ENCODE measurements at places on chromosomes 13 and 19.

DNA sequence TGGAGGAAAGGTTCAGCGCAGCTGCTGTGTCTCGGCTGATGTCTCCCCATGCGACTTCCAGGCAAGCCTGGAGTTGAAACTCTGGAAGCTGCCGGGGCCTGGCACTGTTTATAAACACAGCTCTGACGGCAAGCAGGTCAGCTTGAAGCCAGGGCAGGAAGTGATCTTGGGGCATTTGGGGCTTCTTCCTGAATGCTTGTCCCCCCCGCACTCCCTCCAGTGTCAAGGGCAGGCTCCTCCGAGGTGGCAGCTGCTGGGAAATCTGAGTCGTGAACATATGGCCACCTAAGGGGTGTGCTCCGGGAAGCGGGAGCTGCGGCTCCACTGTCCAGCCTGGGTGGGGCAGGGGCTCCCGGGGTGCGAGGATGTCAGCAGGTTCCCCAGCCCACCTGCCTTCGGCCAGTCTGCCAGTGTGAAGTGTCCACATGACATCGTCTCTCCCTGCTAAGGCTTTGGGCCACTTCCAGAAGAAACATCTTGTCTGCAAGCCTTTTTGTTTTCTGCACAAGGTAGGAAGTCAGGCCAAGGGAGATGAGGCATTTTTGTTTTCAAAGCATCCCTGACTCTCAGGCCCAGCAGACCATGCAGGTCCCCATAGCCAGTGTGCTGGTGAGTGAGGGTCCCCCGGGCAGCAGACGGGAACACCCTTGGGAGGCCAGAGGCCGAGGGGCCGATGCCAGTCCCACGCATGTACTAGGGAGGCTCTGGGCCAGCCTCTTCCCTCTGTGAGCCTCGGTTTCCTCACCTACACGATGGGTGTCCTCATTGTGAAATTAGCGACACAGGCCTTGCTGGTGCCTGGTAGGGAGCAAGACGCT lies 2.7 kb downstream of the PIAS4 start:
- no peak for DNase-seq

- no peak for DNase-seq
Observed at GRCh38 chr13:98690348-98691022, 62.0 kb downstream of the SLC15A1 start.

DNA sequence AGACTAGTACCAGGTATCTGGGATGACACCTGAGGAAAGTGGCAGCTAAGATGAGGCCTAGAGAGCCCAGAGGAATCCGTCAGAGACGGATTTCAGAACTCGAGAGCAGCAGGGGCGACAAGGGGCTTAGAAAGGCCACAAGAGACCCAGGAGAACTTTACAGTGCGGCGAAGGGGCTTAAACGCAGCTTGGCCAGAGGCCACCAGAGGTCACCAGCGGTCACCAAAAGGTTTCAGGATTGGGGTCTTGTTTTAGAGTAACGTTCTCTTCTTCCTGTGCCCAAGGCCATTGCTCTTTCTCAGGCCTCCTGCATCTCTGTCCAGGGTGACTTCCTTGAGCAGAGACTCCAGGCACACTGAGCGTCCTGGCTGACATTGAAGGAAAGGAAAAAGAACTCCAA lies 2.2 kb downstream of the ZSCAN22 start:
- DNase-seq = no peak

- DNase-seq = no peak
Observed at GRCh38 chr13:35164324-35164932, 222.4 kb downstream of the NBEA start.

GRCh38 chr13:113456116-113456702 lies 2.9 kb upstream of the ADPRHL1 start:
- no peak for DNase-seq

DNA sequence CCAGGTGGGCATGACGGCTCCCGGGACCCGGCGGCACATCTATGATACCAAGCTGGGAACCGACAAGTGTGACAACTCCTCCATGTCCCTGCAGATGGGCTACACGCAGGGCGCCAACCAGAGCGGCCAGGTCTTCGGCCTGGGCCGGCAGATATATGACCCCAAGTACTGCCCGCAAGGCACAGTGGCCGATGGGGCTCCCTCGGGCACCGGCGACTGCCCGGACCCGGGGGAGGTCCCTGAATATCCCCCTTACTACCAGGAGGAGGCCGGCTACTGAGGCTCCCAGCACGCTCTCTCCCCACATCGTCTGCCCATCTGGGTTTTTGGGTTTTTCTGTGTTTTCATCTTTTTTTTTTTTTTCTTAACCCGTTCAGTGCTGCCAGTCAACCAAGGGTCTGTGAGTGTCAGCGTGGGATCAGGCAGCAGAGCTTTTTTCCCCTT lies 2.3 kb upstream of the ABCA7 start:
- no peak for DNase-seq

DNA sequence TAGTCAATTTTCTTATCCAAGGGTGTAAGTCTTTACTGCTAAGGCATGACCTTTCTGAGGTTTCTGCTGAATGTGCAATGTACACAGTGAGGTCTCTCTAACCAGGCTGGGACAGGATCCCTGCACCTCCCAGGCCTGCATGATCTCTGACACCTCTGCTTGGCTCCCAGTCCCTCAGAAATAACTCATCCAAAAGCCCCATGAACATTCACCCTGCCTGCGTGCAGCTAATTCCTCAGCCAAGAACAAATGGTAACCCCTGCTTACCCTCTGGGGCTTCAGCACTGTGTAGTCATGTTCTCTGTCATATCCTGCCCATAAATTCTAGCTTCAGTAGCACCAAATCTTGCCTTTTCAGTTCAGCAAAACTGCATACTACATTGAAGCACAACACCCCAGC lies 1146.3 kb upstream of the MIR17HG start:
- no peak for DNase-seq

GRCh38 chr13:94546061-94546839 lies 49.7 kb downstream of the TGDS start:
- no peak for DNase-seq

DNA sequence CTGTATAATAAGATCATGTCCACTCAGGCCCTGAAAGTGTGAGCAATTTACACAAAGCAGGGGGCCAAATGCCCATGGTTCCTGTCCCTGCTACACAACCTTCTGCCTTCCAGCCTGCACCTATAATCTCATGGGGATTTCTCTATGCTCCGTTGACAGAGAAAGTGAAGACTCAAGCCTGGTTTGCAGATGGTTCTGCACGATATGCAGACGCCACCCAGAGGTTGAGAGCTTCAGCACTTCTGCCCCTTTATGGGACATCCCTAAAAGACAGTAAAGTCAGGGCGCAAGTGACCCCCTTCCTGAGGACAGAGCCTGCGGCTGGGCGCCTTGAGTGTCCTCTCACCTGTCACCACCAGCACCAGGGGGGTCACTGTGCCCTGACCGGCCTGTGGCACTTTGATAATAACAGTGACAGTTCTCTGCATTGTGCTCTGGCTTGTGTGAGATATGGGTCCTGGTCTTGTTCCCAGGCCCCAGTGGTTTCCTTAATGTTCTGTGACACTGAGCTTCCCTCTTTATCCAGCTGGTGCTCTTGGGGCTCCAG lies 15.1 kb downstream of the LILRA5 start:
- no peak for DNase-seq

DNA sequence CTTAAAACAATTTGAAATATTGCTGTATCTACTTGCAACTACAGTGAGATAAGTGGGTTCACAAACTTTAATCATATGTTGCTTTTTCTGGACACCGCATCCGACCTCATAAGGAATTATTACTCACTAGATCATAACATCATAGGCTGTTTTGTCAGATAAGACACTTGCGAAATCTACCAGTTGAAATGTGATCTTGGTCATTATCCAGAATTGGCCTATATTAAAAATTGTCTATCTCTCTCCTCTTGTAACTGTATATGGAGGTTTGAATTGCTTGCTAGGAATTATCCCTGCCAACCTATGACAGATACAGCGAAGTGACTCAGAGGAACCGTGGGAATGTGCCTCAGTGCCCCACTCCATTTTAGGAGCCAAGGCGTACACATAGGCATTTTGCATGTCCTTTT lies 117.0 kb upstream of the POSTN start:
- peak; percentile 30 for DNase-seq

GRCh38 chr19:34273121-34273520 lies 18.8 kb downstream of the GARRE1 start:
- no peak for DNase-seq

GRCh38 chr13:29454931-29455481 lies 140.5 kb downstream of the SLC7A1 start:
- DNase-seq = no peak
